Caudate nucleus (tissue), 63 donors: ENCODE measurements at places on chromosomes 4 and X.
A peak's percentile ranks its signal among the peaks of the same experiment; 100 is the strongest.

- DNase-seq = no peak
Observed at GRCh38 chr4:40507977-40508376, 121.7 kb downstream of the RBM47 start.

DNA sequence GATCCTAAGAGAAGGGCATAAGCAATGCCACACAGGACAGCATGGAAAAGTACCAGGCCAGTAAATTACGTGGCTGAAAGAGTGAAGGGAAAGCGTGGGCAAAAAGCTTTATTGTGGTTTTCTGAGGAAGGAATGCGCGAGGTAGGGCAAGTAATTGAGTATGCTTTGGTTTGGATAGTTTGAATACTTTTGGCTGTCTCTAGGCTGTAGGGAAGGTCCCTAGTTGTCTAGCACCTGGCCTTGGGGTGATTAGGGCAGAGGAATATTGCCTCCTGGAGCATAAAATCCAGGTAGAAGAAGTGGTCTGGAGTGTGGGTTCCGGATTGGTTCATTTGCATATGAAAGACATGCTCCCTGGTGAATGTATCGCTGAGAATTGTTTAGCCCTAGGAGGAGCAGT, 46.4 kb upstream of the NALF2 start:
- no peak for DNase-seq

- DNase-seq = peak; percentile 19
Observed at GRCh38 chr4:59597536-59598329, 1602.4 kb upstream of the ADGRL3 start.

GRCh38 chr4:40812856-40813255, 63.1 kb downstream of the NSUN7 start:
- no peak for DNase-seq

DNA sequence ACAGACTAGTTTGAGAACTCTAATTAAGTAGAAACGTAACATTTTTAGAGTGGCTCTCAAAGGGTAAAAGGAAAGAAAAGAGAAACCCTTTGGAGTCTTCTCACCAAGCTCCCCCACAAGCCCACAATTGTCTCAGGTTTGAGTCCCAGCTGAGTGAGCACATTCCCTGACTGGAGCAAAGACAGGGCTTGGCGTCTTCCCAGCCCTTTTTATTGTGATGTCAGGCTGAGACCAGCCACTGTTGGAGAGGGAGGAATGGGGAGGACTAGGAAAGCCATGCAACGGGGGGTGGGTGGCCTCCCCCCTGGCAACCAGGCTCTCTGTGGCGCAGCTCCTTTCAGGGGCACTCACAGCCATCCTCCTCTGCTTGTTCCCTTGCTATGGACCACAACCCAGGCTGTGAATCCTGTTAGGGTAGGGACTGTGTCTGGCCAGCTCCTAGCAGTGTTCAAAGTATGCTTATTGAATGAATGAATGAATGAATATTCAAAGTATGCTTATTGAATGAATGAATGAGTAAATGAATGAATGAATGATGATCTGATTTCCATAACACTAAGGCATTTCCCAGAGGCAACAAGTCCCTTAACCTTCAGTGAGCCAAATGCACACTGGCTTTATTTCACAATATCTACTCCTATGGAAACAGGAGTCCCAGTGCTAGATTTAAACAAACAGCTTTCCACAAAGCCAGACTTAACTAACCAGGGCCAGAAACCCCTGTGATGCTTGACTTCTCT, 413.3 kb downstream of the MID1IP1 start:
- no peak for DNase-seq

- no peak for DNase-seq
Observed at GRCh38 chr4:11710453-11711093, 281.9 kb upstream of the HS3ST1 start.

- no peak for DNase-seq
Observed at GRCh38 chr4:114399105-114399504, 199.5 kb upstream of the UGT8 start.

- DNase-seq = no peak
Observed at GRCh38 chrX:3549411-3549911, 164.0 kb downstream of the PRKX start.

DNA sequence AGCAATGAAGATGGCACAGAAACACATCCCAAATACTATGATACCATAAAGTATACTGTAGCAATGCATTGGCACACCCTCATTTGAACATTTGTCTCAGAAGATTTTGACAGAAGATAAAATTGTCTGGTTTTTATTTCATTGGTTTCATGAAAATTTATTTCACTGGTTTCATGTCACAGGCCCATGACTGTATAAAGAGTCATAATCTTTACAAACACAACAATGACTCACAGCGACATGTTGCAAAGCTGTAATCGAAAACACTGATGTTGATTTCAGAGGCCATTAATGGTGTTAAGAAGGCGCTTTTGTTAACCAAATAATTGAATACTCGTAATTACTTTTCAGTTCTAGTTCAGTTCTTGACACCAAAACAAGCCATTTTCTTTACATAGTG, 8.1 kb upstream of the DTHD1 start:
- no peak for DNase-seq

GRCh38 chr4:70901607-70901983, 574 bp upstream of the MOB1B start:
- no peak for DNase-seq

GRCh38 chr4:10662937-10663336, 21.6 kb downstream of the CLNK start:
- DNase-seq = no peak

DNA sequence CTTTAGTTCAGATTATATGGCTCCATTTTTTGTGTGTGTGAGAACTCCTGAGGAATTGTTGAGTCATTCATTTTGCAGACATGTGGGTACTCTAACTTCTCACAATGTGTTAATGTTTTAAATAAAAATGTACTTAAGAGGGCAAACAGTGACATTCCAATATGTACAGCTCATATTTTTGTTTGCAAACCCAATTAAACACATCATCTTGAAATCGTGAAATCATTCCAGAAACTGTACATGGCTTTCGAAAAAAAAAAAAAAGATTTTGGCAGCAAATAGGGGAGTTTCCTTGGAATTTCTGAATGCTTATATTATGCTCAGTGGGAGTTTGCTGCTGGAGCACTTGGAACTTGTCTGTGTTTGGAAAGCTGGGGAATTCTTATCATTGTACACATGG, 85.0 kb downstream of the HPGD start:
- no peak for DNase-seq

- no peak for DNase-seq
Observed at GRCh38 chrX:9859711-9860555, 73.7 kb downstream of the SHROOM2 start.

GRCh38 chr4:184471881-184472613, 2.3 kb downstream of the IRF2 start:
- DNase-seq = no peak

DNA sequence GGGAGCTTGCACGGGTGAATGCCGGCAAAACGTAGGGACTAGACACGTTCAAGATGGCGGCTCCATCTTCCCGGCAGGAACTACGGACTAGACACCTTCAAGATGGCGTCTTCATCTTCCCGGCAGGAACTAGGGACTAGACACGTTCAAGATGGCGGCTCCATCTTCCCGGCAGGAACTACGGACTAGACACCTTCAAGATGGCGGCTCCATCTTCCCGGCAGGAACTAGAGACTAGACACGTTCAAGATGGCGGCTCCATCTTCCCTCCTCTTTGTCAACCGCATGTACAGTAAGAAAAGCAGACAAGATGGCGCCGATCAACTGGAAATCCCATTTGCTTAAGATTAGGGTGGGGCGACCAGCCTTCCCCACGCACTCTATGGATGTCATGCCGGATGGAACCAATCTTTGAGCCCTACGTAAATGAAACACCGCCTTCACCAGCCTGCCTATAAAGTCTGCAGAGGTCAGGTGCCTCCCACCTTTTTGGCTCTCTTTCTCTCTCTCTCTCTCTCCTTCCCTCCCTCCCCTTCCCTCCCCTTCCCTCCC, 222.4 kb downstream of the CRLF2 start:
- DNase-seq = peak; percentile 1

- DNase-seq = no peak
Observed at GRCh38 chr4:122746485-122746965, 14.0 kb downstream of the BBS12 start.

DNA sequence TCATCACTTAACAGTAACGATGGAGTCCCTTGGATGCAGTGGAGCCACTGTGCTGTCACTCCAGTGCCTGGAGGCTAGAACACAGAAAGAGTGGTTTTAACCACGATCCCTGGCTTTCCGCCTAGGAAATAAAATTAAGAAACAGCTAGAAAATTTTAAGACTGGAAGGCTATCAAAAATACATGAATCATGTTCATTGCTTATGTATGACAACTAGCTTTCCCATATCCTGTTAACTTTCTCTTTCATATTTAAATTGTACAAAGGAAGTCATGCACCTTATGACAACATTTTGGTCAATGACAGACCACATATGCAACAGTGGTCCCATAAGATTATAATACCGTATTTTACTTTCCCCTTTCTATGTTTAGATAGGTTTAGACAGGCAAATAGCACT, 115.1 kb downstream of the GALNTL6 start:
- DNase-seq = no peak

GRCh38 chrX:17495052-17495451, 120.1 kb downstream of the NHS start:
- no peak for DNase-seq

GRCh38 chr4:86330961-86331742, 28.7 kb downstream of the MAPK10 start:
- no peak for DNase-seq

- no peak for DNase-seq
Observed at GRCh38 chr4:144818136-144818535, 172.2 kb downstream of the HHIP start.

DNA sequence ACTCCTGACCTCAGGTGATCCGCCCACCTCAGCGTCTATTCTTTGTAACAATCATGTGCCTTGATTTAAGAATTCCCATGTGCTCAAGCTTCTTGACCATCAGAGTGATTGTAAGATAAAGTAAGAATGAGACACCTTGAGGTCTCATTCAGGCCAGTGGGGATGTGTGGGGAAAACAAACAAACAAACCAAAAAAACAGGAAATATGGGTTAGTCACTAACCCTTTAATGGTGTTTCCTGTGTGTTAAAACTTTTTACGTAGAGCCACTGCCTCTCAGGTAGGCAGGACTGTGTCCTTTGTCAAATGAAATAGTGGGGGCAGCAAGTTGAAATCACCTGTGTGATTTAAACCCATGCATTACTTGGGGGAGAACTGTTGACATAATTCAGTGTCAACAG, 91.5 kb upstream of the DHRSX start:
- no peak for DNase-seq

DNA sequence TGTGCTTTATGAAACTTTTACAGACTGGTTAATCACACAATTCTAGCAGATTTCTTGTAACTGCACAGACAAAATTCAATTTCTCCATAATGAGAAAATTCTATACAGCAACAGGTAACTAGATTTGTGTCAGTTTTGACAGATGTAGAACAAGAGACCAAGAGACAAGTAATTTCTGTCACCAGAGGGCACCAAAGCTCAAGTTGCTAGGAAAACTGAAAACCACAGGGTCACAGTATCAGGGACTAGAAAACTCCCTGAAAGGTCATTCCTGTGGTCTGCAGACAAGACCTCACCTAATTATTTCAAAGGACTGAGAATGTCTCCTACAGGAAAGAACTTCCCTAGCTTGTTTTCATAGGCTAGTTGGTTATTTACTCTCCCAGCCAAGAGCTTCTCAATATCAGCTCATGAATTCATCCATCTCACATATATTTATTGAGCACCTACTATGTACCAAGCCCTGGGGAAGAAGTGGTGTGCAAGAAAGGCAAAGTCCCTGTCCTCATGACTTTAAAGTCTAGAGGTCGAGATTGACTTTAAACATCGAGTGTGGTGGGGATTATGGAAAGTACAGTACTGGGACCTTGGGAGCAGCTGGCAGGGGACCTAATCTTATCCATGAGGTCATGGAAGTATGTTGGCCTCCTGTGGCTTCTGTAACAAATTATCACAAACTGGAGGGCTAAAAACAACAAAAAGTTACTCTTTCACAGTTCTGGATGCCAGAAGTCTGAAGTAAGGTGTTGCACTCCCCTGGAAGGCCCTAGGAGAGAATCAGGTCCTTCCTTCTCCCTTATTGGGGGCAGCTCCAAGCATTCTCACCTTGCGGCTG, 47.8 kb upstream of the SETD7 start:
- no peak for DNase-seq

GRCh38 chr4:7183161-7183560, 9.2 kb upstream of the SORCS2 start:
- DNase-seq = no peak

- no peak for DNase-seq
Observed at GRCh38 chr4:124431653-124432192, 280.8 kb downstream of the ANKRD50 start.

GRCh38 chr4:109079731-109080130, 222.7 kb downstream of the COL25A1 start:
- no peak for DNase-seq

- no peak for DNase-seq
Observed at GRCh38 chrX:23849241-23849640, 58.5 kb downstream of the APOO start.
